ENCODE measurements at places on chromosomes 4 and X. TPM values are rescaled to one million over a fixed set of nuclear protein-coding genes. Genes with fewer than 3 reads are reported as not detected.

The PABPC5 gene
- total RNA-seq, result not detected

The HPGD gene
- total RNA-seq, result 52.9 TPM

The SLBP gene
- total RNA-seq, result 73.0 TPM

The PABPC1L2A gene
- not detected for total RNA-seq

The FAM133A gene
- 0.69 TPM for total RNA-seq

The TACC3 gene
- 86.6 TPM for total RNA-seq

The LANCL3 gene
- not detected for total RNA-seq

The ATP2B3 gene
- total RNA-seq, result 0.10 TPM

The GLUD2 gene
- total RNA-seq, result 2.9 TPM

The CCNI gene
- total RNA-seq, result 78.9 TPM

The PAGE5 gene
- total RNA-seq, result not detected

Measured in A549 treated with DMSO at 1 μM for 4 hours (cell line).